ENCODE measurements at places on chromosomes 4 and X.
A peak's percentile ranks its signal among the peaks of the same experiment; 100 is the strongest.

- H3K4me1 ChIP-seq, result no peaks in the 10 kb centered on the region
- H3K4me3 ChIP-seq, result no peak overlapping the region
Measured at GRCh38 chr4:67393699-67394281, 151.5 kb downstream of the CENPC start.

DNA sequence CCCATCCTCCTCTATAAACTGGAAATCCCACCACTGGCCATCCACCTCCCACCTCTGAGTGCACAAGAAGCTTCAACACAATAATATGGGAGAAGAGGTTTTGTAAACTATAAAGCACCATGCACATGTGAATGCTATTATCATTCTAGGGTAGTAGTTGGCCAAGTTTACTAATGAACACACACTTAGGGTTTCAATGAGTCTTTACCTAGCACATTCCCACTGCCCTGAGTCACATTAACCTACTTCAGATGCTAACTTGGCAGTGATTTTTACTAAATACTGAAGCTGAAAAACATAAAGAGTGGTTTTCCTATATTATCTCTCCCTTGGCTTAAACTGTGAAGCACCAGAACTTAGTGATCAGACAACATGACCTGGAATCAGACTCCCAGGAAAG is 93.9 kb downstream of the SH3KBP1 start:
- peak overlapping the region; percentile 25 for H3K27ac ChIP-seq
- no peaks in the 10 kb centered on the region for H3K27me3 ChIP-seq
- H3K4me1 ChIP-seq, result peaks cover 17% of the 10 kb centered on the region

DNA sequence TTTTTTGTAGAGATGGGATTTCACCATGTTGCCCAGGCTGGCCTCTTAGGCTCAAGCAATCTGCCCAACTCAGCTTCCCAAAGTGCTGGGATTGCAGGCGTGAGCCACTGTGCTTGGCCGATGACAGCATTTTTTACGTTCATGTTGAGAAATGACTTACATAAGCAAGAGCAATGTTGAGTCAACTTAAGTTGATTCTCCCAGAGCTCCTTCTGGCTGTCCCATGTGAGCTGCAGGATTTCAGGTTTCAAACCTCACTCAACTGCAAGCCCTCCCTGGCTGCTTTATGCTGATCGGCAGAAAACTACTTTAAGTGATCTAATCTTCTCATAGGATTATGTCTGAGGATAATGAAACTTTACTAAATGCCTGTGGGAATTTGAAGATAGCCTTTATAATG is 86.8 kb downstream of the GC start:
- H3K4me1 ChIP-seq, result no peaks in the 10 kb centered on the region
- no peaks in the 10 kb centered on the region for H3K36me3 ChIP-seq
- H3K27me3 ChIP-seq, result no peaks in the 10 kb centered on the region
- DNase-seq, result no peak
- no peak overlapping the region for H3K27ac ChIP-seq

DNA sequence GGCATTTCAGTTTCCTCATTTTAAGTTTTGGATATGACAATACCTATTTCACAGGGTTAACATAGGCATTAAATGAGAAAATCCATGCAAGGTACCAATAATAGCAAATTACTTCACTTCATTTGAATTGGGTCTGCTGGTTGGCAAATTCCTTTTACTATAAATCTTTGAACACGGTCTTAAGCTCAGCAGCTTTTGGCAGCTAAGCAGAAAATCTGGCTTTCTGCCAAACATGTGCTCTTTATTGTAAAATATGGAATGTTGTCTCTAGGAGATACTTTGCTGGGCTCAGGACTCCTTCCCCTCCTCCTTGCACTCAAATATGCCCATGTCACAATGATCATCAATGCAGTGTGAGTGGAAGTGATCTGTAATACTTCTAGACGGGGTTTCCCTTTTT is 16.8 kb upstream of the DMP1 start:
- no peak for DNase-seq
- no peaks in the 10 kb centered on the region for H3K27me3 ChIP-seq
- H3K4me3 ChIP-seq, result no peak overlapping the region
- H3K4me1 ChIP-seq, result no peaks in the 10 kb centered on the region
- no peaks in the 10 kb centered on the region for H3K36me3 ChIP-seq
- H3K27ac ChIP-seq, result no peak overlapping the region

- H3K4me3 ChIP-seq, result no peak overlapping the region
- H3K27ac ChIP-seq, result no peak overlapping the region
- H3K27me3 ChIP-seq, result no peaks in the 10 kb centered on the region
- DNase-seq, result no peak
- no peaks in the 10 kb centered on the region for H3K36me3 ChIP-seq
- H3K4me1 ChIP-seq, result no peaks in the 10 kb centered on the region
Measured at GRCh38 chrX:55480390-55481062, 9.1 kb downstream of the USP51 start.

DNA sequence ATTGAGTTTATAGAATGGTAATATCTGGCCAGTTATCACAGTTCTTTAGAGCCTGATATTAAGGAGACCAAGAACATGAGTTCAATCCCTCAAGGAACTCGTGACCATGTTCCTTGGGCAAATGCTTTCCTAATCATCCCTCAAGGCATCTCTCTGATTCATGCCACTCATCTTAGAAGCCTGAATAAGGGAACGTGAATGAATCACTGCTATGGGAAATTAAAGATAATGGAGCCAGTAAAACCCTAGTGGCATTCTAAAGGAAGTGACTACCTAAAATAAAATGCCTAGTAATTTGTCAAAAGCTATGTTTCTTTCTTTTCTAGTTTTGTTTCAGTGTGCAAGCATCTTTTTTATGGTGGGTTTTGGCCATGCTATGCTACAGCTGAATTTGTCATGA is 1161.3 kb downstream of the C4orf33 start:
- no peak overlapping the region for H3K27ac ChIP-seq
- H3K4me3 ChIP-seq, result no peak overlapping the region
- no peaks in the 10 kb centered on the region for H3K4me1 ChIP-seq
- no peaks in the 10 kb centered on the region for H3K27me3 ChIP-seq
